ENCODE measurements at places on chromosomes 5 and 9.

- no peak for DNase-seq
Measured at GRCh38 chr5:169458221-169458620, 125.4 kb upstream of the SPDL1 start.

DNA sequence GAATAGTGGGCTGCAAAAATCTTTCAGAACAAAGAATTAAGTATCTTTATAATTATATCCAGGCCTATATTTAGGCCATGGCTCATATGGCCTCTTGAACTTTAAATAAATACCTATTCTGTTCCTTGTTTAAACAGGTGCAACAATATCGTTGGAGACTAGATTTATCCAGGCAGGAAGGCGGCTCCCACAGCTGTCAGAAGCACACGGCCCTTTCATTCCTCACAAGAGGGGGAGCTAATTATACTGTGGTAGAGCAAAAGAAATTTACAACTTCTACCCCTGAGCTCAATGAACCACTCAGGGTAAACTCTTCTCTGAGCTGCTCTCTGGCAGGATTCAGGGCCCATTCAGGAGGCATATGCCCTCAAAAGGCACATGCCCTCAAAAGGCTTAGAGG, 31.3 kb downstream of the TMEM174 start:
- DNase-seq: no peak

GRCh38 chr5:123845356-123846100, 333.6 kb downstream of the CSNK1G3 start:
- DNase-seq: no peak

DNA sequence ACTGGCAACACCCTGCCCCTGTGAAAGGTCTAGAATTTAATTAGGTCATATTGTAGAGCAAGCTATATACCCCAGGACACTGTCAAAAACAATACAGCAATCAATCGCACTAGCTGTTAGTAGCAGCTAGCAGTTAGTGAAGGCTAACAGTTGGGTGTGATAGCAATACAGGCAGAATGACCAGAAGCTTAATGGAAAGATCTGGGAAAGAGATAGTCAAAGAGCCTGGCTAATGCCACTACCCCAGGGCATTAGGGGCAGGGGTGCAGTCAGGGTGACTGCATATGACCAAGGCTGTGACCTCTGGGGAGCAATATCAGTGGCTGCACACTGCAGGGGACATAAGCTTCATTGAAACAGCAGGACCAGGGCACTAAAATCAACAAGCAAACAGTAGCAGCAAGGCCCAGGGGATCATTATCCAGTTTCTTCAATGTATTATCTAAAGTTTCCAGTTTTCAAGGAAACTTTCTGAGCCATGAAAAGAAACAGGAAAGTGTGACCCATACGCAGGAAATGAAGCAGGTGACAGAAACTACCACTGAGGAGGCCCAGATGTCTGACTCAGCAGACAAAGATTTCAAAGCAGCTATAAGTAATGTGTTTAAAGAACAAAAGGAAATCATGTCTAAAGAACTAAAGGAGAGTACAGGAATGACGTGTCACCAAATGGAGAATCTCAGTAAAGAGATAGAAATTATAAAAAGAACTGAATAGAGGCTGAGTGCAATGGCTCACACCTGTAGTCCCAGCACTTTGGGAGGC, 82.4 kb downstream of the ZNF354C start:
- peak; percentile 17 for DNase-seq

GRCh38 chr5:154059583-154059982, 20.8 kb downstream of the MFAP3 start:
- DNase-seq: no peak

GRCh38 chr9:31103836-31104235, 1280.6 kb upstream of the ACO1 start:
- no peak for DNase-seq

DNA sequence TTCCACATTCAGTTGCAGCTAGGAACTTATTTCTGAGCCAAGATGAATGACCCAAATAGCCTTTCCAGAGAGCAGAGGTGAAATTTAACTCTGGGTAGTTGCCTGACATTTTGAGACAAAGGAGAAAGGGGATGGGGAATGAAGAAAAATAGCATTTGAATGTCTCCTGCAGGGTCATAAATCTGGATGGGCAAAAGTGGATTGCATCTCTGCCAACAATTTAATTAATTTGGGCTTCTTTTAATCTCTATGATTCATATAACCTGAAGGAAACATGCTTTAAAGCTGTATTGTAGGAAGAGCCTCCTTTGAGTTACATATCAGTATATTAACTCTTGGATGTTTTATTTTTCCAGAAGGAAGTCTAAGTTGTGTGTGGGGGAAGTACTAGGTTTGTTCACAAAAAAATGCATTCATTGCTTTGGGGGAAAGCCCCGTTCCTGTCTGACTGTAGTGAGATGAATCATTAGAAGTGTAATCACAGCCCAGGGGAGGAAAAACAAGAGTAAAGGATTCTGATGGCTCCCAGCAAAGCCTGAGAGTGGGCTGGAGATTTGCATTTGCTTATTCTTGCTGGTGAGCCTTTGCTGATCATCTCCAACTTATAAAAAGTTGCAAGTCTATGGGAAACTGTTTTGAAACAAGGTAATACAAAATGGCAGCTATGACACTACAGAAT, 133.0 kb upstream of the IQGAP2 start:
- peak; percentile 19 for DNase-seq

- no peak for DNase-seq
Measured at GRCh38 chr9:88733651-88734421, 198.9 kb downstream of the NXNL2 start.

- DNase-seq: no peak
Measured at GRCh38 chr5:81192373-81192750, 40.8 kb upstream of the CKMT2 start.

Measured in stimulated activated naive CD8-positive, alpha-beta T cell treated with anti-CD3 and anti-CD28 coated beads, Interleukin-15, Interleukin-2, amounts not matched to agents 100 U/mL and 50 U/mL, for 24 hours (primary cell).